Astrocyte (in vitro differentiated cells and primary cell): ENCODE measurements at places on chromosomes 1 and 21.

DNA sequence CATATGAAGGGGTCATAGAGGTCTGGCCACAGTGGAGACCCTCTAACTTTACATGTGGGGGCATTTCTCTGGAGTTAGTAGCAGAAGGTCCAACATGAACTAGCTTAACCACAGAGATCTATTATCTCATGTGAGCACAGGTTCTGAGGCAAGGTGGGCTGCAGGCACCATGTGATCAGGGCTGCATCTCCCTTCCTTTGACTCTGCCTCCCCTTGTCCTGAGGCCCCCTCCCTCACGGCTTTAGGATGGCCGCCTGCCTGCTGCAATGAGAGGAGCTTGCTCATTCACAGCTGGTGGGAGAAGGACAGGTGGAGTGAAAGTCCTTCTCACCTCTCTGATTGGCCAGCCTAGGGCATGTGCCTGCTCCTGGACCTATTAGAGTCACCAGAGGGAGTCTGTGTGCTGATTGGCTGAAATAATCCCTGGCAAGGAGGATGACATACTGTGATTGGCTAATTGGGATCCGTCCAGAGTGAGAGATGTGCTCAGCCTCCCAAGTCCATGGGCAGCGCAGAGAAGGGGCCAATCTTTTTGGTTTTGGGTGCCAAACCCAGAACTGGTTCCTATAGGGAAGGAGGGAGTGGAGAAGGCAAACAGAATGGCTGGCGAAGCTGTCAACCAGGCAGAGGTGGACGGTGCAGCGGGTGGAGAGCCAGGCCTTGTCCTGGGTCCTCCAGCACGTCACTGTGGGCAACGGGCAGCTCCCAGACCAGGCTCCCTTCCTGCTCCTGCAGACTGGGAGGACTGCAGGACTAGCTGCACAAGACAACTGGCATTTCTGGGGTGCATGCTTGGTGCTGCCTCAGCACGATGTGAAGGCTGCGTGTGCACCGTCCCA lies 39.4 kb upstream of the C1orf174 start:
- no peak for DNase-seq

- DNase-seq: no peak
These were observed 24.9 kb downstream of the HMCN1 start for GRCh38 chr1:185759061-185759460.

- DNase-seq: no peak
These were observed 876 bp upstream of the CHML start for GRCh38 chr1:241640867-241641622.

DNA sequence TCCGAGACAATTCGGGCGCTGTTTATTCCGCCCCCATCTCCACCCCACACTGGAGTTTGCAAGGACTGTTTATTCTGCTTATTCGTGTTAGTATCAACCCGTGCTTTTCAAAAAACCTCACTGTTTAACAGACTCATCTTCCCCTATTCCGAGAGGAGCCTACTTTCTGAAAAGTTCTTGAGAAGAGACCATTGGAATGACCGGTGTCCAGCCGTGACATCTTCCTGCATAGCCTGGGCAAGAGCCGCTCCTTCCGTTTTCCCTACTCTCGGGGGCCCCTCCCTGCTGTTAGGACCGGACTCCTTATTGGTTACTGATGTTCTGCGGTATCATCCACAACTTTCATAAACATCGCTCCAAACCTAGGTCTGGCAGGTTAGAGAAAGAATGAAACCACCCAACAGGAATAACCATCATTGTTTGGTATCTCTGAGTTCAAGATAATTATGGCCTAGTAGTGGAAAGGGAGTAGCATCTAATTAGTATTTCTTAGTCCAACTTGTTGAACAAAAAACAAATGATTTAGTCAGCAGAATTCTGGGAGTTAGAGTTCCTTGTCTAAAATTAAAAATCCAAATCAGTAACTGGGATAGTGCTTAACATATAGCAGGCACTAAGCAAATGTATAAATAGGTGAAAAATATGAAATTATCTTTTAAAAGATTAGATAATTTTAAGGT lies 837 bp downstream of the STXBP3 start:
- DNase-seq: peak; percentile 83

- DNase-seq: no peak
These were observed 9.7 kb downstream of the CTNNBIP1 start for GRCh38 chr1:9900142-9901043.

DNA sequence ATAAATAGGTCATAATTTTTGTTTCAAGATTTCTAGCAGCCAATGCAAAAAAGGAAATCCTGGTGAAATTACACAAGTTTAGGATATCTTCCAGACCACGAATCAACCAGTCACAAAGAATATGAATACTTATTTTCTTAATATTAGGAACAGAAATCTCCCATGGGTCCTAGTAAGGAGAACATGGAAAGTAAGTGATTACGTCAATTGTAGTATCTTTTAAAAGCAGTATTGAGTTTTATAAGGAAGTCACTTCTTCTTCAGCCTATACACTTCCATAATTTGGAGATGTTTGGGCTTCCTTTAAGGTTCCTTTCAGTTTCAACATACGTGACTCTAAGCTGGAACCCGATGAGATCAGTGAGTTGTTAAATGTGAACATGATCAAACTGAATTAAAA lies 534.5 kb downstream of the USP25 start:
- DNase-seq: no peak

DNA sequence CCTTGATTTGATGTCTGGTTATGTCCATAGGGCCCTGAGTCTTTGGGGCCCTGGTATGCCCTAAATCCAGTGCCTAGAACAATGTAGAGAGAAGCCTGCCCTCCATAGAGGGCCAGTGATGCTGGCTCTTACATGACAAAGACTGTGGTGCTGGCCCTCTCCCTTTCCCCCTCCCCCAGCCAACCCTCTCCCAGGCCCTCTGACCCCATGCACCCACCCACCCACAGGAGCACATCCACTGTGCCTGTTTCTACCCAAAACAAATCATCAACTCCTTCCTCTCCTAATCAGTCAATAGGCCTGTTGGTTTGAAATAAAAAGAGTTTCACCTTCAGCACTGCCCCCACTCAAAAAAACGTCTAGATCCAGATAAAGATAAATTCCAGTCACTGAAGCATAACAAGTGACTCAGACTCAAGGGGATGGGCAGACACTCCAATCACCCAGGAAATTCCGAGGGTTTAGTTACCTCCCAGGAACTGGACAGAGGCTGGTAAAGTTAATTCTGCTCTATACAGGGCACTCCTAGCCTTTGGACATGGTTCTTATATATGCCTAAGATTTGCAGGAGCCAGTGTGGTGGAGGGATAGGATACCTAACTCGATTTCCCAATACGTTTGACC lies 144.8 kb upstream of the VANGL1 start:
- peak; percentile 82 for DNase-seq

GRCh38 chr1:241610056-241610815 lies 29.9 kb downstream of the CHML start:
- no peak for DNase-seq

- no peak for DNase-seq
These were observed 46.0 kb downstream of the KCNJ6 start for GRCh38 chr21:37870221-37870620.

GRCh38 chr1:6105218-6105679 lies 59.6 kb downstream of the KCNAB2 start:
- no peak for DNase-seq

DNA sequence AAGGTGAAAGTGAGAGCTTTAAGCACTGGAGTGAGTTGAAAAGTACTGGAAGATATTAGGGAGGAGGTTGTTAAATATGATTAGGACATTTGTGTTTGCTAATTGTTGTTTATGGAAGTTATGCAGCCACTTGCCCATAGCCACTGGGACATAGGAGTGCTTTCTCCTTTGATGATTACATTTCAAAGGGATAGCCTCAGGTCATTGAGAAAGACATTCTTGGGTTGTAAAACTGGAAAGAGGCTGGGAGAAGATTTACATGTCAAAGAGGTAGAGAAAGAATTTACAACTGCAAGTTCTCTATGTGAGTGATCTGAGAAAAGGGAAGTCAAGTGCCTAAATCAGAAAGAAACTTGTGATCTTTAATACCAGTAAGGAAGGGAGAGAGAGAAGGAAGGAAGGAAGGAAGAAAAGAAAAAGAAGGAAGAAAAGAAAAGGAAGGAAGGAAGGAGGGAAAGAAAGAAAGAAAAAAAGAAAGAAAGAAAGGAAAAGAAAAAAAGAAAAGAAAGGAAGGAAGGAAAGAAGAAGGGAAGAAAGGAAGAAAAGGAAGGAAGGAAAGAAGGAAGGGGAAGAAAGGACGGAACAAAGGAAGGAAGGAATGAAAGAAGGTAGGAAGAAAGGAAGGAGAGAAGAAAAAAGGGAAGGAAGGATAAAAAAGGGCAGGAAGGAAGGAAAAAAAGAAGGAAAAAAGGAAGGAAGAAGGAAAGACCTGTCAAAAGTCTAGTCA lies 284.6 kb upstream of the DPYD start:
- DNase-seq: no peak

GRCh38 chr1:109201123-109201703 lies 12.5 kb upstream of the SARS1 start:
- DNase-seq: peak; percentile 89

GRCh38 chr21:37565530-37566223 lies 199.1 kb downstream of the DYRK1A start:
- DNase-seq: peak; percentile 18

GRCh38 chr1:110492573-110492972 lies 26.4 kb downstream of the KCNA10 start:
- no peak for DNase-seq

GRCh38 chr1:20137055-20137454 lies 2.1 kb upstream of the PLA2G2F start:
- DNase-seq: no peak

- DNase-seq: peak; percentile 23
These were observed at the start of gene ETNK2 for GRCh38 chr1:204151552-204152309. Gene ETNK2 (minus strand): TSS chr1:204152044. CDS start chr1:204151852, 192 bp downstream.

GRCh38 chr1:53681977-53682685 lies 56.8 kb downstream of the GLIS1 start:
- no peak for DNase-seq

DNA sequence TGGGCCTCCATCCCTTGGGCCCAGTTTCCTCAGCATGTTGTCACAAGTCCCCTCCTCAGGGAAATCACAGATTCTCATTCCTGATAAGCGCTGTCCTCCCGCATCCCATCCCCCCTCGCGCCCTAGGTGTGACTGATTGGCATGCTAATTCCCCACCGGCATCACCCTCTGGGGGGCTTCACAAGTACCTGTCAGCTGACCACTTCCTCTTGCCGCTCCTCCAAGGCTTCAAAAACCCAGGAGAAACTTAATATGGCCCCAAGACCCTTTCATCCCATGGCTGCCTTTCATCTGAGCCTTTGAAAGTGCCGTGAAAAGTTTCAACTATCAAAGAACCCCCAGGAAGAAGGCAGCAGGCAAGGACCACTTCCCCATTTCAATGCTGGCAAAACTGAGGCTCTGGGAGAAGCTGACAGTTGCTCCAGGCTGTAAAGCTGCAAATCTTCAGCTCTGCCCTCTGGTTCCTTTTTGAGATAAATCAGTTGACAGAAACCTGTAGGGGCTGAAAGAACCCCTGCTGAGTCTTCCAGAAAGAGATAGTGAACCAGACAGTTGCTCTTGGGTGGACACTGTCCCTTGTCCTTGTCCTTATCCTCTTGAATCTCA lies 12.8 kb upstream of the MIXL1 start:
- no peak for DNase-seq

GRCh38 chr21:24150753-24151152 lies 1456.5 kb downstream of the MRPL39 start:
- no peak for DNase-seq

GRCh38 chr1:54310439-54311328 lies 95.5 kb downstream of the SSBP3 start:
- peak; percentile 29 for DNase-seq

GRCh38 chr21:44275041-44275440 lies 10.6 kb upstream of the AIRE start:
- no peak for DNase-seq

DNA sequence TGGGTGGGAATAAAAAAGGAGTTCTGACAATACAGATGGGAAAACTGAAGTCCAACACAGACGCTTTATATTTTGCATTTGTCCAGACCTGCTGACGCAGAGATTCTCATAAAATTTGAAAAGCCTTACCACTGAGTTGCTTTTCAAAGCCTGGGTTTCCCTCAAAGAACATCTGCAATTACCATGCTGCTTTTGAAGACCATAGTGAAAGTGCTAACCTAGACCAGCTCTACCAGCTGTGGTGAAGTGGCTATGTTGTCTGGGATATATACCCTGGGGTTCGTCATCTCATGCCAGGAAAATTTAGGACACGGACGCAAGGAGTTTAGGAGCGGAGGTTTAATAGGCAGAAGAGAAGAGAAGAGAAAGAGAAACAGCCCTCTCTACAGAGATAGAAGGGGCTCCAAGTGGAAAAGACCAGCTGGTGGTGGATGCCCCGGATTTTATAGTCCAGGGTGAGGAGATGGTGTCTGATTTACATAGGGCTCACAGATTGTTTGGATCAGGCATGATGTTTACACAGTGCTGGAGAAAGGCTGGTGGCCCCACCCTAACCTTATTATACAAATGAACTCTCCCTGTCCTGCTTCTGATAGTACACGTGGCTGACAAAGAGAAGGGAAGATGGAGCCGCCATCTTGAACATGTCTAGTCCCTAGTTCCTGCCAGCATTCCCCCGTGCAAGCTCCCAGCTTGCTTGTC lies 73.8 kb downstream of the AK4 start:
- no peak for DNase-seq

DNA sequence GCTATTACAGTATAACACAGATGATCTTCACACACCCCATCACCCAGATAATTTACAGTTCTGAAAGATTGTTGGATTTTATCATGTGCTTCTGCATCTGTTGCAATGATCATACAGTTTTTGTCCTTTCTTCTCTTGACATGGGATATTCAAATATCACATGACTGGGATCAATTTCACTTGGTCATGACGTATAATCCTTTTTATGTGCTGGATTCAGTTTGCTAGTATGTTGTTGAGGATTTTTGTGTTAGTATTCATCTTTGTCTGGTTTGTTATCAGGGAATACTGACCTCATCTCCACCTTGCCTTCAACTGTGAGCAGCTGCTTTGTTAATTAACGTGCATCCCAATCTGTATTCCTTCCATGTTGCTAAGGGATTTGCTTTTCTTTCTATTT lies 44.7 kb upstream of the DISC1 start:
- DNase-seq: peak; percentile 36

DNA sequence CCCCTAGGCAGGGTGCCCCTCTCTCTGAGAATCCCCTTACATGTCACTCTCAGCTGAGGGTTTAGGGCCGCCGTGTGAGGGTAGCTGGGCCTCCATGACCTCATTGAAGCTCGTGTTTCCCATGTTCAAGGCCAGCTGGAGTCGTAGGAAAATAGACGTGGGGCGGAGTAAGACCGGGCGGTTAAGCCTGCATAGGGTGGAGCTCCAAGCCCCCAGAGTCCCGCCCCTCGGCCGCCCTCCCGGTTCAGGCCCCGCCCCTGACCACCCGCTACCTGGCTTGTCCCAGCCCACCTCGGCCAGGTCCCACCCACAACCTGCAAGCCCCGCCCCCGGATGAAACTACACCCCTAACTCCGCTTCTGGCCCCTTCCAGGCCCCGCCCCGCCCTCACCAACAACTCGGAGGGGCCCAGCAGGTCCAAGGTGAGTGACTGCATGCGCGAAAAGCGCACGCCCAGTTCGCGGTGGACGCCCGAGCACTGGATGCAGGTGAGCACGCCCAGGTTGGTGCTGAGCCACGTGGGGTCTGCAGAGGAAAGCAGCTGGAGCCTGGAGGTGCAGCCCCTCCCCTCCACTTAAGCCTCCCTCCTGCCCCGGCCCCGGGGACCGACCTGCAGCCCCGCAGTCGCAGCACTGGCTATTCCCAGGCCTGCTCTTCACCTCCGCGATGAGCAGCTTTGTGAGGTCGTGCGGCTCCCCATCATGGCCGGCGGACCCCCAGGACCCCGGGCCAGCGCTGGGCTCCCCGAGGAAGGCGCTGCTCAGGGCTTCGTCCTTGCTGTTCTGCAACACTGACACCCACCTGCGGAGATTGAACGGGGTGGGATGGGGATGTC lies 12.2 kb upstream of the TCEA3 start:
- DNase-seq: no peak
